ENCODE measurements at places on chromosomes 1 and 21.
A peak's percentile ranks its signal among the peaks of the same experiment; 100 is the strongest.

DNA sequence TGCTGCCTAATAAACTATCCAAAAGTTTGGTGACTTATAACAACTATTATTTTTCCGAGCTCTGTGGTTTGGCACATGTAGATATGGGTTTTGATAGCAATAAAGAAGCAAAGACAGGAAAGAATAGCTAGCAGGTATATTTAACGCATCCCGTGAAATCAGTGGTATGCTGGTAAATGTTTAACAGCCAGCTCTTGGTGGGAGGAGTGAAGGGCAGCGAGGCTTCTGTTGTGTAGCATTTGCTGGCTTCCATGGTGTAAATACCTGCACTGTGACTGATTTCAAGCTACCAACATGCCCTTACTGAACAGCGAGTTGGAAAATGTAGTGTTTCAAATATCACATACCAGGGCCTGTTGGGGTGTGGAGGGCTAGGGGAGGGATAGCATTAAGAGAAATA, 291.0 kb downstream of the PRDM2 start:
- DNase-seq, result no peak

DNA sequence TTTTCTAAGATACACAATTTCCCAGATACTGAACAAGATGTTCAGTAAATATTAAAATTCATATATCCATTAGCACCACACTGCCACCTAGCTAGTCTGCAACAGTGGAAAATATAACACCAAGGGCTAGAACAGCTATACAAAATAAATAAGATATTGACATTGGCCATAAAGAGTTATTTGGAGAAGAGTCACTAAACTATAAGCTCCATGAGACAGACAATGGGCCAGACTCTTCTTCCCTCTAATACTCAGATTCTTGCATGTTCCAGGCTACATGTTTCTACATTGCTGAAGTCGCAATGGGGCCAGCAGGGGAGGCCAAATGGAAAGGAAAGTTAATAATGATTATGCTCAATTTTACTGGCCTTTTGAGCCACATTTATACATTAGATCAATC, 21.5 kb downstream of the SPATA6 start:
- no peak for DNase-seq

- peak; percentile 37 for DNase-seq
These were observed 953 bp upstream of the NDUFS2 start for GRCh38 chr1:161200992-161201835.

- DNase-seq, result no peak
These were observed 54.6 kb upstream of the PRKACB start for GRCh38 chr1:84089465-84089864.

DNA sequence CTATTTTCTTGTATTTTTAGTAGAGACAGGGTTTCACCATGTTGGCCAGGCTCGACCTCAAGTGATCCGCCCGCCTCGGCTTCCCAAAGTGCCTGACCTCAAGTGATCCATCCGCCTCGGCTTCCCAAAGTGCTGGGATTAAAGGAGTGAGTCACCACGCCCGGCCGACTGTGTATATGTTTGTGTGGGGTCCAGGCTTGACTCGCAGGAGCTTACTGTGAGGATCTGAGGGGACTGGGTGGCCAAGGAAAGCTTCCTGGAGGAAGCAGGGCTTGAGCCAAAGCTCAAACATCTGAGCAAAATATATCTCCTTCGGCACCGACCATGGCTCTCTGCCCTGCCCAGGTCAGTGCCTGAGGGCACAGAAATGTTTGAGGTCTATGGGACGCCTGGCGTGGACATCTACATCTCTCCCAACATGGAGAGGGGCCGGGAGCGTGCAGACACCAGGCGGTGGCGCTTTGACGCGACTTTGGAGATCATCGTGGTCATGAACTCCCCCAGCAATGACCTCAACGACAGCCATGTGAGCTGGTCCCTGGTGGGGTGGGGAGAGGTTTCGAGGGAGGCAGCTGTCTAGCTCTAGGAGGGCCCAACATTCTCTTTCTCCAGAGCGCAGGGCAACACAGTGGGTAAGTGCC, 10.5 kb downstream of the PADI3 start:
- DNase-seq, result no peak

GRCh38 chr21:35602811-35603362, 457.4 kb downstream of the SETD4 start:
- DNase-seq, result peak; percentile 59
